Effector memory CD4-positive, alpha-beta T cell (primary cell): ENCODE measurements at places on chromosomes 11 and 22.

DNA sequence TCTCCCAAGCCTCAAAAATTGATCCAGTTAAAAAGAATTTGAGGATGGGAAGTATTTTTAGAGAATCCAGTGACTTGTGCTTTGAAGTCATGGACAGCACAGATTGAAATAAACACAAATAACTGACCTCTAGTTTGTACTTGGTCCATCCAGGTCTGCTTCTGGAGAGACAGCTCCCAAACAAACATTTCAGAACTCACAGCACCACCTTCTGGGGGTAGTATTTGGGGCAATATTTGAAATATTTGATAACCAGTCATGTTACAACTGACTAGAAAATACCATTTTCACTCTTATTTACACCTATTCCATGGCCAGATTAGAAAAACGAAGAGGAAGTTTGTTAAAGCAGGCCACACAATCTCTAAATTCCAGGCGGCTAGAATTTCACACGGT lies 56.2 kb downstream of the CTSC start:
- no peak for DNase-seq

- DNase-seq = no peak
These were observed 23.9 kb downstream of the DLG2 start for GRCh38 chr11:85603220-85603619.

DNA sequence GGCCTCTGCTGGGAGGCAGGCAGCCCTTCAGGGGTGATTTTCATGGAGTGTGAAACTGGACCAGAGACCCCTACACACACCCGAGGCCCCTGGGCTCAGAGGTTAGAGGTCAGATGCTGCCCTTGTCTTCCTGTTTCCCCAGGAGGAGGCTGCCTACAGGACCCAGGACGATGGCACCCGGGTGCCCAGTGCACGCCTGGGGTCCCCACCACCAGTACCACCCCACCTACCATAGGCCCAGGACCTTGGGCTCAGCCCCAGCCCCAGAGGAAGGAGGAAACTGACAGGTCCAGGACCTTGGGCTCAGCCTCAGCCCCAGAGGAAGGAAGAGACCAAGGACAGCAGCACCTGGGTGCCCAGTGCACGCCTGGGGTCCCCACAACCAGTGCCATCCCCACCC lies 79.2 kb downstream of the BRD1 start:
- DNase-seq = no peak

DNA sequence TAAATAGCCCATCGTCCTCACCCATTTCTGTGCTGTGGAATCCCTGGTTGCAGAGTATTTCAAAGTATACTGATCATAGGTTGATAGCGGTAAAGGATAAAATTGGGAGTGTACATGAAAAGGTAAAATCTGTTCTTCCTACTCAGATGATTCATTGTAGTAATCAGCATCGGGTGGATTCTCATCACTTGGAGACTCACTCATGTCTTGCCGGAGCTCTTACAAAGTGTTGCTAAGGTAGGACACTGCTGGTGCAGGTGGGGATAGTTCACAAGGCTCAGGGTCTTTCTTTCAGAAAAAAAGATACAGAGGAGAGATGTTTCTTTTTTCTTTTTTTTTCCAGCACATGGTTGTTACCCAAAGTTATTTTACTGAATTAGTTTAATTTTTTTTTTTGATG lies 84.8 kb downstream of the MTNR1B start:
- DNase-seq = no peak

DNA sequence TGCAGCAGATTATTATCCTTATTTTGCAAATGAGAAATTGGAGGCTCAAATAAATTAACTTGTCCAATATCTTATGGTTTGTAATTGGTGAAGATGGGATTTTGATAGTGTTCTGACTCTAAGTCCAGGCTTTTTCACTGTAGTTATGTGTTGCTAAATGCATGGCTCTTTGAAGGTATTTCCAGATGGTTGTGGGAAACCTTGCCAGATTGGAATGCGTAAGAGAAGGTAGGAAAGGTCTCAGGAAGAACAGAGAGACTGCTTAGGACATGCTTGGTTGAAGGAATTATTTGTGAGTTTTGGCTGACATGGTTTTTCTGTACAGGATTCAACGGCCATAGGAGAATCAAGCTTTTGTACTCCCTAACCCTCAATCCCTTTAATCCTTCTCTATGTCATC lies 108.6 kb downstream of the STIM1 start:
- no peak for DNase-seq

- no peak for DNase-seq
These were observed 240.2 kb downstream of the CADM1 start for GRCh38 chr11:115263799-115264656.

GRCh38 chr11:6864438-6864837 lies 1.6 kb downstream of the OR10A2 start:
- no peak for DNase-seq

DNA sequence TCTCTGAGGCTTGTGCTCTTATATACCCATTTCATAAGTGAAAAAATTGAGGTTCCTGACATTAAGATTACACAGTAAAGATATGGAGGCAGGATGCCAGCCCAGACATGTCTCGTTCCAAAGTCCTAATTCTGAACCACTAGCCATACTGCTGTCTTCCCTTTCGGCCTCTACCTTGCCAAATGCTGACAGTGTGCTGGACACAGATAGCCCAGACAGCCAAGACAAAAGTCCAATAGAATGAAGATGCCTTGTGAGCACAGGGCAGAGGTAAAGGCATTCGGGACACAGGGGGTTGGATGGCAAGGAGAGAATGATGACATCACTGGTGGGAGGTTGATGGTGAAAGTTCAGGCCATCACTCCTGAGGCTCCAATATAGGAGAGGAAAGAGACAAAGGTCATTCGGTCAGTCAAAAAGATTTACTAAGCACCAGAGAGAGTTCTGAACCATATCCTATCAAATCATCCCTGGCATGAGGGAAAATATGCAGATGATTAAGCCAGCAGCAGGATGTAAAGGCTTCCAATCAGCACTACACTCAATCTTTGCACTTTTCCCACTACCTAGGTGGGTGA lies 174.0 kb upstream of the MTMR2 start:
- no peak for DNase-seq

GRCh38 chr11:120284272-120284671 lies 40.8 kb upstream of the TLCD5 start:
- DNase-seq = no peak

- no peak for DNase-seq
These were observed 3.7 kb downstream of the SLC15A3 start for GRCh38 chr11:60948250-60948649.

DNA sequence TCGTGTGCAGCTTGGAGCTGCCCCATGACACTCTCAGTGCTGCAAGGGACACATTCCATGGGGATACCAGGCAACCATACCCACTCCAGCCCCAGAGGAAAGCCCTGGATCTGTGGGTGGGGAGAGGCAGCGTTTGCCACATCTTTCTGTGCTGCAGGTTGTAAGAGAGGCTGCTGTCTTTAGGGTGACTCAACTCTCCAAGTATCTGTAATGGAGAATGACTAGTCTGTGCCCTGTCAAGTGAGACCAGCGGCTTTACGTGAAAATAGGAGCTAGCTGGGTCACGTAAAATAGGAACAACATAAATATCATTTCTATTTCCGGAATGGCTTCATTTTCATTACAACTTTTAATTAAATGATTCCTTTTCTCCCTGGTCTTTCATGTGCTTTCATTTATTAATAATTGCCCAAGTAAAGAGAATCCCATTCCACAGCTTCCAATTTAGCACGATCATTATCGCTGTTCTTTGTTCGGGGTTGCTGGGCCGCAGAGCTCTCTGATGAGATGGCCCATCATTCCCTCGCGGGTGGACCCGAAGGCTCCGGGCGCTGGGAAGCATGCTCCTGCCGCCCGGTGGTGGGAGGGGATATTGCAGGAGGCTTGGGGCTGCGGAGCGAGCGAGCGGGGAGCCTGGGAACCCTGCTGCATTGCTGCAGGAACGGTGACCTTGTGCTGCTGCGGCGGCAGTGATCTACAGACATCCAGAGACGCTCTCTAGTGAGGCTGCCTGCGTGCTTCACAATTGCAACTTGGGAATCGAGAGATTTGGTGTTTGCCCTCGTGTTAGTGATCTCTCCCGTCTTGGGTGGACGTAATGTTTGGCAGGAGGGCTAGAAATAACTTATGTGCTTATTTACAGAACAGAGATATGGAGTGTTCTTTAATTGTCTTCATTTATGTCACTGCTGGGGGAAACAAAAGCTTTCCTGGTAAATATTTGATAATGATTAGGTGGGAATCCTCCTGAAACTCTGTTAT lies 10.6 kb downstream of the SLC6A5 start:
- peak; percentile 4 for DNase-seq

- peak; percentile 32 for DNase-seq
These were observed 21.7 kb upstream of the PLAAT3 start for GRCh38 chr11:63635762-63636465.

- DNase-seq = no peak
These were observed 108.6 kb downstream of the LARGE1 start for GRCh38 chr22:33811686-33812085.

GRCh38 chr22:22730655-22731373 lies 86.4 kb downstream of the GGTLC2 start:
- no peak for DNase-seq

- no peak for DNase-seq
These were observed 88.4 kb downstream of the ANO3 start for GRCh38 chr11:26420331-26420730.

DNA sequence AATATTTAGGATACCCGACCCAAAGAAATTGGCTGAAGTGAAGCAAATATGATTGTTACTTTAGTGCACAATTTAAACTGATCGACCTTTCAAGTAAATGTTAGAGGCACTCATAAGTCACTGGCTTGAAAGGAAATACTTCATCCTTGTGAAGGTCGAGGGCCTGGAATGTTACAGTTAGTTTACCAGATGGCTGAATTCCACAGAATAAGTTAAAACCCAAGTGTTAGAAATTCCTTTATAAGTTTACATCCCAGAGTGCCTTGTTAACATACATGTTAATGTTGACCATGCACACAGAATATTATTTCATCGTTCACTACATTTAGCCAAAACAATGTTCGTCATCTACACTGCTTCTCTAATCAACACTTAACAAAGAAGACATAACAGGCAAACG lies 235.5 kb upstream of the ANO3 start:
- no peak for DNase-seq

DNA sequence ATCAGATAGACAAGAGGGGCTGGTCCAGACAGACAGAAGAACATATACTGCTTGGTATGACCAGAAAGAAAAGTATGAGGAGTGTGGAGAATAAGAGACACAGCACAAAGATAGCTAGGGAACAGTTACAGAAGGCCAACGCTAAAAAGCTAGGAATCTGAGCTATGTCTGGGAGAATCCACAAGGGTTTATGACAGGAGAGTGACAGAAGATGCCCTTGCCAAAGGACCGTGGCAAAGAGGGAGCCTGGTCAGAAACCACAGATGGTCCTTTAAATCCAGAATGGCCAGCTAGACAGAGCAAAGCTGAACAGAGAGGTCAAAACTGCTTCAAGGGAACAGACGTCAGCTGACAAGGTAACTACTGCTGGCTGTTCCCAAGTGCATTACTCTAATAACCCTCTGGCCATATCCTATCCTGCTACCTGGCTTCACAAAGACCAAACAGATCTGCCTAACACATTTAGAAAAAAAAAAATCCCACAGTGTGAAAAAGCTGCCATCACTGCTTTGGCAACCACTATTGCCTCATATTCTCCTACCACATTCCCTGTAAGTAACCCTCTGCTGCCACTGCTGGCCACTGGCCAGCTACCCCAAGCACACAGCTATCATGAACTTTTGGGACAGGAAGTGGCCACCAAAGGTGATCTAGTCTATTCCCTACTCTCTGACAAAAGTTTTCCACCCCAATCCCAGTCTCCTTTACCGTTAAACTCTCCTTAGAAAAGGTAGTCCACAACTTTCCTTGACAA lies 7.3 kb downstream of the SERGEF start:
- DNase-seq = no peak

- DNase-seq = no peak
These were observed 11.9 kb upstream of the SH3BP1 start for GRCh38 chr22:37627545-37627944.

GRCh38 chr11:86205421-86206336 lies 38.9 kb upstream of the EED start:
- DNase-seq = no peak

DNA sequence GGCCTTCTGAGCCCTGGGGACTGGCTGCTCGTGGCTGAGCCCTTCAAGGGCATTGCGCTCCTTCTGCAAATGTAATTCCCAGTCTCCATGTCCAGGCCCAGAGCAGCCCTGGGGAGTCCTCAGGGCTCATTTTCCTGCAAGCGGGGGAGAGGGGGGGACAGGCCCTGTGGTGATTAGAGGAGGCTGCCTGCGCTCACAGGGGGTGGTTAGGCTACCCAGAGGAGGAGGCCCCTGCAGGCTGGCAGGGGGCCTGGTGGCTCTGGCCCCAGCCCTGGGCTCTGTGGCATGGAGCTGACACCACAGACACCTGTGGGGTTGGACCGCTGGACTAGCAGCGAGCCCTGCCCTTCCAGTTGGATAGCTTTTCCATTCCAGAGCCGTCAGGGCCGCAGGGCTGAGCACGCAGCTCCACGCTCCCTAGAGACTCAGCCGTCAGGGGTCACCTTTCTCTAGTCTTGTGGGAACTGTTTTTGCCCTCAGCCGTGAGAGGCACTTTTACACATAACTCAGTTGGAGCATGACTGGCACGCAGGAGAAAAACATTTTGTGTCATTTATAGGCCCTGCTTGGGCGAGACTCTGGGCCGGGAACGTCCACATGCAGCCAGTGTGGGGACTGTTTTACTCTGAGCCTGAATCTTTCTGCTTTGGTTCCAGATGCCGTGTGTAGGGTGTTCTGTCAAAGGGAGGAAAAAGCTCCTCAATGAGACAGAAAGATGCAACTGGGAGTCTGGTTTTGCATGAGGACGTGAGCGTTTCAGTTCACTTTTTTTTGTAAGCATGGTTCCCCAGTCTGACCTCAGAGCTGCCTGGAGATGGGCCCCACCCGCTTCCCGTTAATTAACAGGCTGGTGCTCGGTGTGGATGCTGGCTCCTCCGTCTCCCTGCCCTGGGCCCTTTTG lies 58.1 kb downstream of the LRP5 start:
- DNase-seq = no peak

DNA sequence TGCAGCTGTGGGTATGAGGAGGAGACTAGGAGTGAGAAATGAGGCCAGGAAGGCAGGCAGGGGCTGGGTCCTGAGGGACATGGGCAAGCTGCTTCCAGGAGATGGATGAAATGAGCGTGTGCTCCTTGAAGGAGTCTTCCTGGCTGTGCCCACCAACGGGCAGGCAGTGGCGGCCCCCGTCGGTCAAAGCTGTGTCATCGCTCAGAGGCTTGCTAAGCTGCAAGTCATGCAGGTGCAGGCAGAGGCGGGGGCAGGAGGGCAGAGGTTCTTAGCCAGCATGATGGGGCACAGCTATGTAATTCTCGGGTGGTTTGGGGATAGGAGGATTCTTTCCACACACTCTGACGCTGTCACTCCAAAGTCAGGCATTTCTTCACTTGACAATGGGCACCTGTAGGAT lies 12.5 kb upstream of the PEX26 start:
- no peak for DNase-seq

GRCh38 chr11:72569966-72570892 lies 104.0 kb downstream of the PDE2A start:
- DNase-seq = no peak
